T-helper 17 cell (primary cell): ENCODE measurements at places on chromosomes 4 and X.
A peak's percentile ranks its signal among the peaks of the same experiment; 100 is the strongest.

DNA sequence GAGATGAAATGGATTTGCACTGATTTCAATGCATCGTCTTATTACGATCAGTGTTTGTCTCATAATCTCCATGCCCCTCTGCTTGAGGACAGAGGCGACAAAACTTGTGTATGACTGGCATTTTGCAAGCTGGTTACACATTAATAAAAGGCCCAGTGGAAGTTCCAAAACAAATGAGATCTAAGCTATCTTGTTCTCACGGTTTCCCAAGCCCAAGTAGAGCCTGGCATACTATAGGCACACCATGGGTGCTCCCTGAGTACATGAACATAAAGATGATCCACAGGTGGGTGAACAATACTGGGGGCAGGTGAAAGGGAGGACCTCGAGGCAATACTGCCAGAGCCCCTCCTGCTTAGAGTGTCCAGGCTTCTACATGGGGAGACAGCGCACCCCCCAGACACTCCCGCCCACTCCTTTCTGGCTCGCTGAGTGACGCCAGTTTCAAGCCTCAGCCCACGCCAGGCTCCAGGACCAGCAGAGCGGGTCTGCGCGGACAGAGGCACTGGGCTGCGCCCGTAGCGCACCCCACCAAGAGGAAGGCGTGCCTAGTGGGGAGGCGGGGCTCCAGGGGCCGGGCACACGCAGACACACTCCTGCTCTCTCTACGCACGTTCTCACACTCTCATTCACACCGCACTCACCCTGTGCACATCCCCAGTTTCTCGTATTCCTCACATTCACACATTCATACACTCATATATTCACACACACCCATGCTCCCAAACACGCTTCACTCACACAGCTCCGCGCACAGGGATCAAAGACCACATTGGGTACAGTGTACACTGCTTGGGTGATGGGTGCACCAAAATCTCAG, 8.9 kb upstream of the GSX2 start:
- peak overlapping the region; percentile 91 for H3K4me3 ChIP-seq
- no peak for DNase-seq
- peaks cover 4% of the 10 kb centered on the region for H3K36me3 ChIP-seq
- peaks cover 63% of the 10 kb centered on the region for H3K27me3 ChIP-seq
- peak overlapping the region; percentile 76 for H3K27ac ChIP-seq
- H3K4me1 ChIP-seq = peaks cover 11% of the 10 kb centered on the region

DNA sequence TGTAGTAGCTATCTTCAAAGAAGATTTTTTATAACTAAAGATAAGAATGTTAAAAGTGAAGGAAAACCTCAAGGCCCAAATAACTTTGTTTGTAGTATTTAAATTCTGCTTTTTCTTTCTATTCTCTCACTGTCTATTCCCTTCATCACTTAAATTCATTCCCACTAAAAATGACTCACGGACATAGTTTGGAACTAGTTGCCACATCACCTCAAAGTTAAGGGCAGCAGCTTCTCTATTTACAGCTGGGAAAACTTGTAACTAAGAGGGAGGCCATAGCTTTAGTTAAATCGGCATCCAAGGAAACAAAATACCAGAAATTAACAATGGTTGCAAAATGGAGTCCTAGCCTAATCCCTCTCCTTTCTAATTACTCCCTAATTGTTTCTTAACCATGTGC, 325.4 kb upstream of the MAGEB2 start:
- no peak overlapping the region for H3K4me3 ChIP-seq
- H3K27me3 ChIP-seq = no peaks in the 10 kb centered on the region
- H3K4me1 ChIP-seq = no peaks in the 10 kb centered on the region
- DNase-seq = no peak
- H3K27ac ChIP-seq = no peak overlapping the region

DNA sequence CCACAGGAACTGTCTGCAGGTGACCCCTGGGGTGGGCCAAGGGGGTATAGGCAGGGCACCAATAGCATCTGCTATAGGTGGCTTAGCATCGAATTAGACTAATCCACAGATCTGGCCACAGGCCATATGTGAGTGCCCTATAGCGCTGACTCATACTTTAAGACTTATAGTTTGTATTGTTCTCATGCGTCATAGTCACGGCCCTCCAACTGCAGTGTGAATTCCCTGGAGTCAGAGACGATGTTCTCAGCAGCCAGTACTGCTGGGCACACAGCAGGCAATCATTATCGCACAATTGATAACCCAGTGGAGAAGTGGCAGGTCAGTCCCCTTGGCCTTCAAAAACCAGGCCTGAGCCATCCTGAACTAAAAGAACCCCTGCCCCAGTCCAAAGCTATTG, 58.1 kb downstream of the ADGRG2 start:
- H3K4me3 ChIP-seq = no peak overlapping the region
- no peak for DNase-seq
- H3K27ac ChIP-seq = no peak overlapping the region
- no peaks in the 10 kb centered on the region for H3K36me3 ChIP-seq
- H3K27me3 ChIP-seq = no peaks in the 10 kb centered on the region

GRCh38 chr4:70059149-70059548, 8.9 kb downstream of the HTN1 start:
- no peak overlapping the region for H3K4me3 ChIP-seq
- H3K27ac ChIP-seq = no peak overlapping the region
- H3K4me1 ChIP-seq = no peaks in the 10 kb centered on the region
- no peak for DNase-seq
- H3K27me3 ChIP-seq = no peaks in the 10 kb centered on the region

GRCh38 chr4:138428611-138429010, 186.5 kb upstream of the SLC7A11 start:
- H3K4me1 ChIP-seq = no peaks in the 10 kb centered on the region
- no peaks in the 10 kb centered on the region for H3K27me3 ChIP-seq
- no peak overlapping the region for H3K27ac ChIP-seq
- H3K4me3 ChIP-seq = no peak overlapping the region

- no peak overlapping the region for H3K4me3 ChIP-seq
- H3K27ac ChIP-seq = no peak overlapping the region
- no peaks in the 10 kb centered on the region for H3K27me3 ChIP-seq
These were observed 334.5 kb downstream of the GALNTL6 start for GRCh38 chr4:172147687-172148086.

DNA sequence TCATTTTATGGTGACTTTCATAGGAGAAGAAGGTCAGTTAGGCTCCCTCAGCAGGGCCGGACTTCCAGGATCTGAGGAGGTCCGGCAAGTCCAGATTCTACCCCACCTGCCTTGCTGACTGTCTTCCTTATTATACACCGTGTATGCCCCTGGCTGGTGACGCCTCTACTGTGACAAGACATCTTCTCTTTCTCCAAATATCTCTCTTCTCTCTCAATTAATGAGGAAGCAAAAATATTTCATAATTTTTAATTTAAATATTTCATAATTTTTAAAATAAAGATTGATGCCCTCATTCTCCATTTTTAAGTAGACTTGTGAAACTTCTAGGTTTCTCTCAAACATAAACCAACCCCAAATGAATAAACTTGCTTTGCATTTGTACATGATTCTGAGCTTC, 202.5 kb downstream of the NSUN7 start:
- no peak overlapping the region for H3K27ac ChIP-seq
- H3K36me3 ChIP-seq = no peaks in the 10 kb centered on the region
- no peak overlapping the region for H3K4me3 ChIP-seq
- no peaks in the 10 kb centered on the region for H3K27me3 ChIP-seq

DNA sequence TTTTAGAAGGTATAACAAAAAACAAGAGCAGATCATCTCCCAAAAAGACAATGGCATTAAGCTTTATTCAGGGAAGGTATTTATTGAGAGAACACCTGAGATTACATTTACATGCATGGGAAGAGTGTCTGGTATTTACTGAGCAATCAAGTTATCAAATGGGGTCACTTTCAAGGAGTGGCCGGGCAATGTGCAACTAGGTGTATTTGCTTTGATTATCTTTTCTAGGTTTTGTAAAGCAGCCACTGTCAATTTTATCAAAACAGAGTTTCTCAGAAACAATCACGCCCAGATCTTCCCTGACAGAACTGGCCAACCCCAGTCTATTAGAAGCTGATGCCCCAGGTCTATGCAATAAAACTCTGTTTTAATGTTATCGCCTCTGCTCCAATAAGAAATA, 169.5 kb downstream of the GLRA2 start:
- no peaks in the 10 kb centered on the region for H3K36me3 ChIP-seq
- DNase-seq = no peak
- no peak overlapping the region for H3K4me3 ChIP-seq

GRCh38 chr4:73922766-73923630, 53.8 kb downstream of the CXCL1 start:
- H3K4me1 ChIP-seq = no peaks in the 10 kb centered on the region
- H3K27me3 ChIP-seq = no peaks in the 10 kb centered on the region
- H3K36me3 ChIP-seq = no peaks in the 10 kb centered on the region
- H3K27ac ChIP-seq = no peak overlapping the region
- no peak overlapping the region for H3K4me3 ChIP-seq

GRCh38 chrX:140765043-140765784, 55.7 kb downstream of the LINC00632 start:
- no peak overlapping the region for H3K27ac ChIP-seq
- H3K4me3 ChIP-seq = peak overlapping the region; percentile 84
- H3K4me1 ChIP-seq = peaks cover 2% of the 10 kb centered on the region
- no peak for DNase-seq
- H3K27me3 ChIP-seq = peaks cover 7% of the 10 kb centered on the region

- DNase-seq = no peak
- peaks cover 5% of the 10 kb centered on the region for H3K36me3 ChIP-seq
- H3K4me1 ChIP-seq = peaks cover 13% of the 10 kb centered on the region
- H3K27ac ChIP-seq = no peak overlapping the region
These were observed 1.3 kb downstream of the NPY1R start for GRCh38 chr4:163330916-163331628.

GRCh38 chrX:30577362-30577991, at the start of gene TASL:
TSS of gene TASL (minus strand) at chrX:30577766. CDS start at chrX:30560355, 17,411 bp downstream.
- H3K27me3 ChIP-seq = no peaks in the 10 kb centered on the region
- DNase-seq = no peak
- peaks cover 11% of the 10 kb centered on the region for H3K4me1 ChIP-seq
- peaks cover 3% of the 10 kb centered on the region for H3K36me3 ChIP-seq

GRCh38 chr4:1866189-1866661, 5.0 kb upstream of the NSD2 start:
- no peaks in the 10 kb centered on the region for H3K36me3 ChIP-seq
- DNase-seq = no peak
